ENCODE measurements at places on chromosomes 2 and 18. TPM values are rescaled to one million over a fixed set of nuclear protein-coding genes. Genes with fewer than 3 reads are reported as not detected.

The SKA1 gene
- total RNA-seq, result 1.6 TPM

The DCDC2C gene
- not detected for total RNA-seq

The POU3F3 gene
- total RNA-seq, result 0.09 TPM

The CXCR1 gene
- 1.3 TPM for total RNA-seq

The SIX2 gene
- total RNA-seq, result not detected

The CD302 gene
- total RNA-seq, result 4.1 TPM

The PROKR1 gene
- total RNA-seq, result not detected

The EPAS1 gene
- total RNA-seq, result 151 TPM

The FAM124B gene
- 2.7 TPM for total RNA-seq

- no peaks in the 10 kb centered on the region for H3K36me3 ChIP-seq
- H3K27me3 ChIP-seq, result peaks cover 3% of the 10 kb centered on the region
- peaks cover 4% of the 10 kb centered on the region for H3K4me1 ChIP-seq
- no peak for DNase-seq
- H3K4me3 ChIP-seq, result peak within 1 kb of the TSS; percentile 65
Observed at GRCh38 chr2:206274434-206275311, at the start of gene ZDBF2. Gene ZDBF2, plus strand, starts transcription at chr2:206274663. Its CDS starts 7,187 bp downstream, at chr2:206281850.

DNA sequence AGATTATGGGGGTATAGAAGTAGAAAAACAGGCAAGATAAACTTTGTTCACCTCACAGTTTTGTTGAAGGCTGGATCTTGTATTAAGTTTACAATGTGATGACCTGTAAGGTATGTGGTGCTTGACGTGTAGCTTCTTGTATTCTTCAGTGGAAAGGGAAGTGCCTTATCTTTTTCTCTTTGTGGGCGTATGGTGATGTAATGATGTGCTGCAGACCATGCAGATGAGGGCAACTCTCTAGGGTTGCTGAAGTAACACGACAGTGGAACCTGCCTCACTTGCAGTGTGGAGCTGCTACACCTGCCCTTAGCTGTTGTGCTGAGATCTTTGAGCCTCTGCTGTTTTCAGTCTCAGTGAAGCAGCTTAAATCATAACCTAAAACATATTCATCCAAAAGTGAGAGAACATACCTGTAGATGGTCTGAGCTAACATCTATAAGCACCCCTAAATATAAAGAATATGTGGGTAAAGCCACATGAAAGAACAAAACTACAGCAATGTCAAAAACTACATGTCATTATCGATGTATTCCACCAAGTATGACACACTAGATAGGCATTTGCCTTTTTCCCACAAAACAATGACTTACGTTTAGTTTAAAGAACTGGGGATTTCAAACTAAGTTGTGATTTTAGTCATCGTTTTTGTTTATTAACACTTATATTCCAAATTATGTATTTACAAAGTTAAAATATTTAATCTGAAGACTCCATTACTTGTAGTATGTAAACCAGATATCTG, 1144.1 kb downstream of the CNTNAP5 start:
- no peaks in the 10 kb centered on the region for H3K36me3 ChIP-seq
- no peak overlapping the region for H3K4me3 ChIP-seq
- no peaks in the 10 kb centered on the region for H3K4me1 ChIP-seq
- DNase-seq, result no peak
- no peaks in the 10 kb centered on the region for H3K27me3 ChIP-seq

- H3K27me3 ChIP-seq, result peaks cover 9% of the 10 kb centered on the region
- H3K4me3 ChIP-seq, result no peak overlapping the region
- H3K27ac ChIP-seq, result no peak overlapping the region
- DNase-seq, result no peak
- no peaks in the 10 kb centered on the region for H3K36me3 ChIP-seq
- no peaks in the 10 kb centered on the region for H3K4me1 ChIP-seq
Observed at GRCh38 chr2:136219963-136220362, 102.0 kb upstream of the CXCR4 start.

DNA sequence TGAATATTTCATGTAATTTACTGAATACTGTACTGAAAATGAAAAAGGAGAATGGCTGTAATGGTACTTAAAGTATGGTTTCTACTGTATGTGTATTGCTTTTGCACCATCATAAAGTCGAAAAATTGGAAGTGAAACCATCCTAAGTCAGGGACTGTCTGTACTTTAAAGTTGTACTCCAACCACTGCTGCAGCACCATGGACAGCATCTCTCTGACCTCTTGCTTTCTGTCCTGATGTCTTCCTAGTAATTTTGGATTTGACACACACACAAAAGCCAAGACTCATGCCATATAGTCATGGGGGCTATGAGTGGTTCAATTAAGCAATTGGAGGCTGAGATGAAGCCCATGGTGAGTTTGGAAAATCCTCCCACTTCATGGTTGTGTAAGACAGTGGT, 256.3 kb upstream of the PKDCC start:
- DNase-seq, result no peak
- H3K36me3 ChIP-seq, result no peaks in the 10 kb centered on the region
- peaks cover 4% of the 10 kb centered on the region for H3K27me3 ChIP-seq
- no peak overlapping the region for H3K4me3 ChIP-seq

GRCh38 chr18:60831971-60832370, 459.4 kb upstream of the MC4R start:
- no peaks in the 10 kb centered on the region for H3K36me3 ChIP-seq
- no peaks in the 10 kb centered on the region for H3K4me1 ChIP-seq
- DNase-seq, result no peak
- no peaks in the 10 kb centered on the region for H3K27me3 ChIP-seq

DNA sequence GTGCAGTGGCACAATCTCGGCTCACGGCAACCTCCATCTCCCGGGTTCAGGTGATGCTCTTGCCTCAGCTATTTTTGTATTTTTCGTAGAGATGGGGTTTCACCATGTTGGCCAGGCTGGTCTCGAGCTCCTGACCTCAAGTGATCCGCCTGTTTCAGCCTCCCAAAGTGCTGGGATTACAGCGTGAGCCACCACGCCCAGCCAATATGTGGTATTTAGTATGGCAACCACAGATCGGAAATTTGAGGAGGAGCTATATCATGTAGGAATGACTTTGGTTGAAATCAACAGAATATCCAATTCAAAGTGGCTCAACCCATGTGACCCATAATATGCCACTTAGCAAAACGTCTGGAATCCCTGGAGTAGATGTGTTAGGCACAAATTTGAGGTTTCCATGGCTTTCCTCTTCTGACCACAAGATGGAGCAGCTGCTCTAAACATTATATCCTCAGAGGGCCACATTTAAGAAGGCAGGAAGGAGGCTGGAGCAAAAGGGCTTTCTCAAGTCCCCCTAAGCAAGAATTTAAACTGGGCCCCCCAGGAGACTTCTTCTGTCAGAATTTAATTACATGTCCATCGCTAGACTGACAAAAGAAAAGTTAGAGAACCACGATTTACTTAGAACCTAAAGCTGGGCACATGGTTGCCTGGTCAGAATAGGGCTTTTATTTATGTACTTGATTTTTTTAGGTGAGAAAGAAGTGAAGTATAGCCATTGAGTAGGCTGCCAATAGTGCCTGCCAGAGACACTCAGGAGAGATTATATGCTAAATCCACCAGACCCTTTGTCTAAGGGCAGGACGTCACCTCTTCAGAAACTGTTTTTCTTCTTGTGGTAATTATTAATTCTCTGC, 49.6 kb upstream of the ITSN2 start:
- H3K27me3 ChIP-seq, result no peaks in the 10 kb centered on the region
- peaks cover 6% of the 10 kb centered on the region for H3K4me1 ChIP-seq
- H3K4me3 ChIP-seq, result no peak overlapping the region

- peaks cover 5% of the 10 kb centered on the region for H3K4me1 ChIP-seq
- peak overlapping the region; percentile 45 for H3K27ac ChIP-seq
- no peak for DNase-seq
Observed at GRCh38 chr2:37375741-37376288, 31.4 kb downstream of the QPCT start.

DNA sequence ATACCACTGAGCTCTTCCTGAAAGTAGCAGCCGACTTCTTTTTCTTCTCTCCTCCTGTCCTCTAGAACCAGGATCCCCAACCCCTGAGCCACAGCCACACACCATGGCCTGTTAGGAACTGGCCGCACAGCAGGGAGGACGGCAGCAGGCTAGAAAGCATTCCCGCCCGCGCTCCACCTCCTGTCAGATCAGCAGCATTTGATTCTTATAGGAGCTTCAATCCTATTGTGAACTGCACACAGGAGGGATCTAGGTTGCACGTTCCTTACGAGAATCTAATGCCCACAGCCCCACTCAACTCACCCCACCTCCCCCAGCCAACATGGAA, 179.1 kb upstream of the SH3BP4 start:
- no peak overlapping the region for H3K4me3 ChIP-seq
- H3K4me1 ChIP-seq, result no peaks in the 10 kb centered on the region
- H3K27ac ChIP-seq, result no peak overlapping the region
- H3K36me3 ChIP-seq, result no peaks in the 10 kb centered on the region
- H3K27me3 ChIP-seq, result peaks cover 13% of the 10 kb centered on the region

- no peak overlapping the region for H3K4me3 ChIP-seq
- H3K36me3 ChIP-seq, result no peaks in the 10 kb centered on the region
- H3K4me1 ChIP-seq, result no peaks in the 10 kb centered on the region
- H3K27ac ChIP-seq, result no peak overlapping the region
Observed at GRCh38 chr2:72988726-72989273, 71.5 kb downstream of the EMX1 start.

- H3K27ac ChIP-seq, result no peak overlapping the region
- H3K36me3 ChIP-seq, result no peaks in the 10 kb centered on the region
- H3K27me3 ChIP-seq, result no peaks in the 10 kb centered on the region
- DNase-seq, result no peak
- H3K4me1 ChIP-seq, result no peaks in the 10 kb centered on the region
Observed at GRCh38 chr18:47679864-47680263, 250.6 kb downstream of the SMAD2 start.

GRCh38 chr2:178506101-178506500, 25.8 kb downstream of the PLEKHA3 start:
- no peak overlapping the region for H3K4me3 ChIP-seq
- DNase-seq, result no peak
- H3K36me3 ChIP-seq, result peaks cover 80% of the 10 kb centered on the region

GRCh38 chr2:10146366-10147005, 23.9 kb downstream of the RRM2 start:
- H3K36me3 ChIP-seq, result no peaks in the 10 kb centered on the region
- DNase-seq, result no peak
- no peak overlapping the region for H3K4me3 ChIP-seq
- H3K27me3 ChIP-seq, result no peaks in the 10 kb centered on the region
- peaks cover 6% of the 10 kb centered on the region for H3K4me1 ChIP-seq
- H3K27ac ChIP-seq, result no peak overlapping the region

DNA sequence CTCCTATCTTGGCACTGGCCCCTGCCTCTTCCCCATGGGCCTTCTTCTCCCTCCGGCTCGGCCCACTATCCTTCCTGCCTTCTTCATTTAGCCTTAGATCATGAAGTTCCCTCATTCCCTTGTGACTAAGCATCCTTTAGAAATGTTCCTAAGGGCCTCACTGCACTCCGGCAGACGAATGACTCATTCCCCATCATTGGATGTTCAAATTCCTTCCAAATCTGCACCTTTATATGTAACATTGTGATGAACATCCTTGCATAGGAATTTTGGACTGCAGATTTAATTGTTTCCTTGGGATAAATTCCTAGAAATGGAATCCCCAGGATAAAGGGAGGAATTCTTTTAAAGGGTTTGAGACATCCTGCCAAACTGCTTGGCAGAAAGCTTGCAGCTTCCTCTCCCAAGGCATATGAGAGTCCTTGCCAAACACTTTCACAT, 19.0 kb downstream of the CRACDL start:
- DNase-seq, result no peak
- H3K36me3 ChIP-seq, result no peaks in the 10 kb centered on the region
- peaks cover 68% of the 10 kb centered on the region for H3K4me1 ChIP-seq
- no peak overlapping the region for H3K4me3 ChIP-seq
- H3K27me3 ChIP-seq, result no peaks in the 10 kb centered on the region

- H3K27me3 ChIP-seq, result no peaks in the 10 kb centered on the region
- no peak overlapping the region for H3K4me3 ChIP-seq
- H3K36me3 ChIP-seq, result no peaks in the 10 kb centered on the region
- no peak for DNase-seq
- no peaks in the 10 kb centered on the region for H3K4me1 ChIP-seq
Observed at GRCh38 chr2:80068038-80068731, 236.4 kb downstream of the LRRTM1 start.

GRCh38 chr2:224931956-224932355, 110.3 kb downstream of the DOCK10 start:
- no peak for DNase-seq
- peaks cover 8% of the 10 kb centered on the region for H3K4me1 ChIP-seq
- no peaks in the 10 kb centered on the region for H3K36me3 ChIP-seq
- no peaks in the 10 kb centered on the region for H3K27me3 ChIP-seq
- no peak overlapping the region for H3K27ac ChIP-seq

DNA sequence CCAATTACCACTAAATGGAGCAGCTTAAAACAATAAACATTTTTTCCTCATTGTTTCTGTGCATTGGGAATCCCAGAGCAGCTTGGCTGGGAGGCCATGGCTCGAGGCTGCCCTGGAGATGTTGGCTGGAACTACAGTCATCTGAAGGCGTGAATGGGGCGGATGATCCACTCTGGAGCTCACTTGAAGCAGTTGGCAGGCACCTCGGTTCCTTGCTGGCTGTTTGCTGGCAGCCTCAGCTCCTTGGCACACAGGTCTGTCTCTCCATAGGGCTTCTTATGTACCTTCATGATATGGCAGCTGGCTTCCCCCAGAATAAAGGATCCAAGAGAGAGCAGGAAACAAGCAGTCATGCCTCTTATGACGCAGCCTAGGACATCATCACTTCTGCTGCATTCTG, 227.0 kb upstream of the COPS8 start:
- no peaks in the 10 kb centered on the region for H3K27me3 ChIP-seq
- H3K4me3 ChIP-seq, result no peak overlapping the region
- no peak overlapping the region for H3K27ac ChIP-seq

DNA sequence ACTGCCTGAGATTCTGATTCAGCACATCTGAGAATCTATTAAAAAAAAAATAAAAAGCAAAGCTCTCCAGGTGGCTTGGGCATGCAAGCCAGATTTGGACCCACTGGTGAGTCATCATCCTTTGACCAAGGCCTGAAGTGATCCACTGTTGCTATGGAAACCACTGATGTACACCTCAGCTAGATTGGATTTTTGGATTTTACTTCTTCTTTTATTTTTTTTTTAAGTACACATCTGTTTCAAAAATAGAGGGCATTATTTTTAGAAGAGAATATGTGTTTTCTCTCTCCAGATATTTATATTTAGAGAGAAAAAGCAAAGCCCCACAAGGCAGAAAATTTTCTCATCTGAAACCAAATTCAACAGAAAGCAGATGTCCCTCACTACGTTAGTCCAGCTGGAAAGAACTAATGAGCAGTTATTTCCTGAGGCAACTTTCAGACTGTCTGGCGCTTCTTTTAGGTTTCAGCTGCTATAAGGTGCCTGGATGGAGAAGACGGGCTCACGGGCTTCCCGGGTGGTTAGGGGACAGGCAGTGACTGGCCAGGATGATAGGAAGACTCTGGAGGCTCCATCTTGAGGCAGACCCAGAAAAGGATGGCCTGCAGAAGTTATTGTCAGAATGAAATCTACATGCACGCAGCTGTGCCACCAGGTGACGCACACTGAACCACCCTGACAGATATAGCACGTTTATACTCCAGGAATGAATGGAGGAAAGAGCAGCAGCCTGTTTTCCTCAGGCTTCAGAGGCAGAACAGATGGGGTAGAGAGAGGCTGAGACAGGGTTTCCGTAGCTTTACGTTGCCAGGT, 50.5 kb downstream of the MRPL35 start:
- peak overlapping the region; percentile 7 for H3K27ac ChIP-seq
- H3K36me3 ChIP-seq, result no peaks in the 10 kb centered on the region
- H3K4me3 ChIP-seq, result no peak overlapping the region
- DNase-seq, result no peak
- H3K27me3 ChIP-seq, result no peaks in the 10 kb centered on the region

GRCh38 chr2:63673865-63674533, 85.2 kb downstream of the MDH1 start:
- no peak for DNase-seq
- no peak overlapping the region for H3K4me3 ChIP-seq
- no peaks in the 10 kb centered on the region for H3K27me3 ChIP-seq
- no peaks in the 10 kb centered on the region for H3K4me1 ChIP-seq

- no peak overlapping the region for H3K27ac ChIP-seq
- H3K36me3 ChIP-seq, result no peaks in the 10 kb centered on the region
- no peaks in the 10 kb centered on the region for H3K4me1 ChIP-seq
- H3K27me3 ChIP-seq, result no peaks in the 10 kb centered on the region
Observed at GRCh38 chr2:173669888-173670287, 295.3 kb downstream of the SP3 start.
